Neural progenitor cell (in vitro differentiated cells): ENCODE measurements at places on chromosomes 1 and 21.

- no peak for DNase-seq
These were observed 148.2 kb downstream of the RWDD3 start for GRCh38 chr1:95382000-95382786.

GRCh38 chr1:118866330-118866729, 121.8 kb downstream of the TBX15 start:
- DNase-seq: no peak

GRCh38 chr1:226678701-226679100, 60.4 kb downstream of the ITPKB start:
- DNase-seq: no peak

GRCh38 chr1:3902571-3903091, 2.6 kb upstream of the C1orf174 start:
- DNase-seq: no peak

DNA sequence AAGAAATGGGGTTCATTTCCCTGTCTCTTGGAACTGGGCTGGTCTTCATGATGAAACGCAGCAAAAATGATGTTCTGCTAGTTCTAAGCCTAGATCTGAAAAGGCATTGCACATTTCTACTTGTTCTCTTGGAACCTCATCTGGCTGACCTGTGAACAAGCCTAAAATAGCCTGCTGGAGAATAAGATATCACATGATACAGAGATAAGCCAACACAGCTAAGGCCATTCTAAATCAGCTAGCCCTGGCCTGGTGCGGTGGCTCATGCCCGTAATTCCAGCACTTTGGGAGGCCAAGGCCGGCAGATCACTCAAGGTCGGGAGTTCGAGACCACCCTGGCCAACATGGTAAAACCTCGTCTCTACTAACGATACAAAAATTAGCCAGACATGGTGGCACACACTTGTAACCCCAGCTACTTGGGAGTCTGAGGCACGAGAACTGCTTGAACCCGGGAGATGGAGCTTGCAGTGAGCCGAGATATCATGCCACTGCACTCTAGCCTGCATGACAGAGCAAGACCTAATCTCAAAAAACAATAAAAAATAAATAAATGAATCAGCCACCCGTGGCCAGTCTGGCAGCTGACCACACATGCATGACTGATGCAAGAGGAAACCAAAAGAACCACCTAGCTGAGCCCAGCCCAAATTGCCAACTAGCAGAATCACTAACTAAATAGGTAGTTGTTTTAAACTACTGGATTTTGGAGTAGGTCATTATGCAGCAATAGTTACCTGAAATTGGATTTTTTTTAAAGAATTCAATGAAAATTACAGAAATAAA, 18.0 kb downstream of the CD244 start:
- DNase-seq: no peak

- DNase-seq: no peak
These were observed 98.9 kb upstream of the DPYD start for GRCh38 chr1:98019747-98020146.

- no peak for DNase-seq
These were observed 26.9 kb downstream of the WDR26 start for GRCh38 chr1:224407571-224408293.

GRCh38 chr1:221979444-221980032, 237.6 kb upstream of the DUSP10 start:
- DNase-seq: no peak

- no peak for DNase-seq
These were observed 11.7 kb upstream of the MATN1 start for GRCh38 chr1:30735124-30735523.

- DNase-seq: no peak
These were observed 331.2 kb downstream of the KIF26B start for GRCh38 chr1:245485996-245486395.

DNA sequence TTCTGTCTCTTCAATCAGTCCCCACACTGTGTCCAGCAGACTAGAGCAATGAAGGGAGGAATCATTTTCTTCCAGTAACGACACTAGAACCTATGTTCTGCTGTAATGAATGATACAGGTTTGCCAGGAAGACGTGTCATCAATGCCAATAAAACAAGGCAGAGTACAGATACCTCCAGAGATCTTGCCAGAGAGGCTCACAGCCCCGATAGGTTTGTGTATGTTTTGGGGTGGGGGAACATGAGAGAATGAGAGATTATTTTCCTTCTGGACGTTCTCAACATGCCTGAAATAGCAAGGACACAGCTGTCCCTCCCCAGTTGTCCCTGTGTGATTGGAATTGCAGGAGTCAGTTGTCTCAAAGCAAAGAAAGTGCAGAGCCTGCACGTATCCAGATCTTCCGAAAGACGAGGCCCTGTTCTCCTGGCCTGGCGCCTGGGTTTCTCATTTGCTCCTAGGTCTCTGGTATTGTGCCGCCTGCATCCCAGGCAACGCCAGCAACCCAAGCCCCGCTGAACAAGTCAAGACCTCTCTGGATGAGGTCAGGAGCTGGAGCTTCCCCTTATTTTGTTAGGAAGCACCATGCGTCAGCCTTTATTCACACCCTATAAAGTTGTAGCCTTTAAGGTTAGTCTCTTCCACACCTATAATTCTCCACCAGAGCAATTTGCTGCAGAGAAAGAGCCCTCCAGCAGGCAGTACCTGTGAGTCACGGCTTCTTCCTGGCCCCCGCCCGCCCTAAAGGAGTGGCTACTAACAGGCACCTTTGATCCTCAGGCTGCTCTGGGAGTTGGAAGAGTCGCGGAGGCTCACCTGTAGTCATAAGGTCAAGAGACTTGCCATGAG, 130.5 kb downstream of the TOMM20 start:
- DNase-seq: no peak

- no peak for DNase-seq
These were observed 108.8 kb downstream of the BACH1 start for GRCh38 chr21:29407571-29407970.

DNA sequence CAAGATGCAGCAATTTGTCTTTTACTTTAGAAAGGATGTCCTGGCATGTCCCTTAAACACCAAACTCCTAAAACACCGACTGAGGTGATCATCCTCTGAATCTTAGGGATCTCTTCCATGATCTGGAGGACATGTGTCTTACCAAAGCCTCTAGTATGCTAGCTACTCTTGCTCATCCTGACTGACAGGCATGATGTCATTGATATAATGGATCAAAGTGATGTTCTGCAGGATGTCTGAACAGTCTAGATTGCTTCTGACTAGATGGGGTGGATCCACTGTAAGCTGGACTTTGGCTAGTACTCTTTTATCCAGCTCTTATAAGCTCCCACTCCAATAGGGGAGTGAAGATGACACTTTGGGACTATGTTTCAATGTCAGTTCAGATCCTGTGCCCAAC, 11.3 kb upstream of the CGN start:
- no peak for DNase-seq

GRCh38 chr1:101371259-101371658, 134.4 kb downstream of the S1PR1 start:
- no peak for DNase-seq

DNA sequence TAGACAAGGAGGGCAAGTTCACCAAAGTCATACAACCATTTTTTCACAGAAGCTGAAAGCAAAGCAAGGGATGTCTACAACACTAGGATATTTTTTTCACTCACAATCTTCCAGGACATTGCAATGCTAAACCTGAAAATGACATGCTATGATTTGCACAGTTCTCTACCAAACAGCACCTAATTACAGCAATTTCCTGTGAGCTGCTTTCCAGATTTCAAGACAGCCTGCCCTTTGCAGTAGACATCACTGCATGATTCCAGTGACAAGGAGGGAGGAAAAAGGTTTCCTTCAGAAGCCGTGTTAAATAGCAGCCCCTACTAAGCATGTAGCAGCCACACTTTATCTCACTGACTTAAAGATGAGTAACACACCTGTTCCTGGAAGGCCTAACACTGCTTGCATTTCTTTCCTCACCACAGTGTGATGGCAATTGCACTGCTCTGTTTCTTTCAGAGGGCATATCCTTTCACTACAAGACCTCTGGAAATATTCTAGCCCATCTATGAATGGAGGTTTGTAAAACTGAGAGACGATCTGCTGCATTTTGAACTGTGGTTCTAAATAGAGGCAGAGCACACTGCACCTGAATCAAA, 97.1 kb downstream of the DUSP10 start:
- DNase-seq: no peak

DNA sequence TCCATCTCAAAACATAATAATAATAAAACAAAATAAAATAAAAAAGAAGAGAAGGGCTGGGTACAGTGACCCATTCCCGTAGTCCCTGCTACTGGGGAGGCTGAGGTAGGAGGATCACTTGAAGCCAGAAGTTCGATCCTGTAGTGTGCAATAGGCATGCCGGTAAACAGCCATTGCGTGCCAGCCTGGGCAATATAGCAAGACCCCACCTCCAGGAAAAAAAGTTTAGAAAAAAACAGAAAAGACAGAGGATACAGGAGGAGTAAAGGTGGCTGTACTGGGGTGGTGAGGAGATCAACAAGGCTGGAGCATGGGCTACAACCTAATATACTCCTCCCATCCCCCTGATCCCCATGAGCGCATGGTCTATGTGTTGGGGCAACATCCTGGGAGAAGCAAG, 30.8 kb downstream of the PTAFR start:
- no peak for DNase-seq

GRCh38 chr1:204162494-204163074, 3.6 kb downstream of the REN start:
- peak; percentile 81 for DNase-seq

- no peak for DNase-seq
These were observed 7.8 kb downstream of the F11R start for GRCh38 chr1:161013131-161013487.
